Stimulated activated memory B cell treated with anti-CD40 and anti-IgM and Interleukin-4, amounts not matched to agents 10 μg/mL and 1 μg/mL and 100 μg/mL, for 72 hours (primary cell): ENCODE measurements at places on chromosomes 5 and 9.
A peak's percentile ranks its signal among the peaks of the same experiment; 100 is the strongest.

GRCh38 chr5:124285071-124285470 lies 461.4 kb downstream of the ZNF608 start:
- no peak for ATAC-seq

DNA sequence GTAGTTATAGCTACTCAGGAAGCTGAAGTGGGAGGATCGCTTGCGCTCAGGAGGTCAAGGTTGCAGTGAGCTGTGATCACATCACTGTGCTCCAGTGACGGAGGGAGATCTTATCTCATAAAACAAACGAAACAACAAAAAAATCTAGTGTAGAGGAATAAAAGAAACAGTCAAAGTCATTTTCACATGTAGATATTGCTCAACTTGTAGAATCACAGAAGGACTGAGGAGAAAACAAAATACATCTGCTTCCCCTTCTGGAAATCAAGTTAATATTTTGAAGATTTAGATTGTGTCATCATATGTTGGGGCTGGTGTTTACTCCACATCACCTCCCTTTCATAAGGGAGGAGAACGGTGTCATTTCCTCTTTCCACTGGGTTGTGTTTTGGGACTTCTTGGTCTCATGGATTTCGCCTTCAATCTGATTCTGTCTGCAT lies 8.2 kb upstream of the SLC46A2 start:
- ATAC-seq: no peak

GRCh38 chr9:25716220-25716872 lies 38.1 kb upstream of the TUSC1 start:
- no peak for ATAC-seq

DNA sequence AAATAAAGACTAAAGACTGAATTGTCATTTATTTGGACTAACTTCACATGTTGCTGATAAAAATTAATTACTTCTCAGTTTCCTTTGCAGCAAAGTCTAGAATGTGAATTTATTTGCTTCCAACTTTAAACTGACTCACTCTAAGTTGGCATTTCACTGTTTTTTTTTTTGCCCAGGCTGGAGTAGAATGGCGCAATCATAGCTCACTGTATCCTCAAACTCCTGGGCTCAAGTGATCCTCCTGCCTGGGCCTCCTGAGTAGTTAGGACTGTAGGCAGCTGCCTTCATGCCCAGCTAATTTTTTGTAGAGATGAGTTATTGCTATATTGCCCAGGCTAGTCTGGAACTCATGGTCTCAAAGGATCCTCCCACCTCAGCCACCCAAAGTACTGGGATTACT lies 3.5 kb downstream of the CCNB1 start:
- no peak for ATAC-seq

DNA sequence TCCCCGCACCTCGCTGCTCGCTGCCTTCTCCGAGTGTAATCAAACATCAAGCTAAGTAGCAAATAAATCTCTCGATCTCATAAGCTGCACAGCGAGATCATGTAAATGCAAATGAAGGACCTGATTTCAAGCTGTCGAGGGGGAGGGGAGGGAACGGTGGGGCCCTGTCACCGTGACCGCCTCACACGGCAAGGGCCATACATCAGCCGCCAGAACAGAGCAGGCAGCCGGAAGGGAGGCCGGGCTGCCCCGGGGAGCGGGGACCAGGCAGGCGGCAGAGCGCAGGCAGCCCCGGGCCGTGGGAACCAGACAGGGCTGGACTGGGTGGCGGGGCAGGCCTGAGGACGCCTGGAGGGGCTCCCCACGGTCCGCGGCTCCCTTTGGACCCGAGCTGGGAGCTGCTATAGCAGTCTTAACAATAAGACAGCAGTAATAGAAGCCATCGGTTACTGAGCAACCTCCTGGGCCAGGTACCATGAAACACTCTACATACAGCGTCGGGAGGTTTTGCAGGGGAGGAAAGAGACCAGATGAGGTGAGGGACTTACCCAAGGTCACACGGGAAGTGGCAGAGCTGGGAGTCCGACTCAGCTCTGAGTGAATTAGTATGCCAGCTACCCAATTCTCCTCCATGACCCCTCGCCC lies 76.8 kb downstream of the CFAP77 start:
- peak; percentile 34 for ATAC-seq

GRCh38 chr9:78574354-78575045 lies 277.6 kb downstream of the PSAT1 start:
- ATAC-seq: no peak

GRCh38 chr5:40309851-40310250 lies 369.9 kb upstream of the PTGER4 start:
- ATAC-seq: no peak

- no peak for ATAC-seq
These were observed 655.6 kb upstream of the NUDT12 start for GRCh38 chr5:104218200-104218599.

DNA sequence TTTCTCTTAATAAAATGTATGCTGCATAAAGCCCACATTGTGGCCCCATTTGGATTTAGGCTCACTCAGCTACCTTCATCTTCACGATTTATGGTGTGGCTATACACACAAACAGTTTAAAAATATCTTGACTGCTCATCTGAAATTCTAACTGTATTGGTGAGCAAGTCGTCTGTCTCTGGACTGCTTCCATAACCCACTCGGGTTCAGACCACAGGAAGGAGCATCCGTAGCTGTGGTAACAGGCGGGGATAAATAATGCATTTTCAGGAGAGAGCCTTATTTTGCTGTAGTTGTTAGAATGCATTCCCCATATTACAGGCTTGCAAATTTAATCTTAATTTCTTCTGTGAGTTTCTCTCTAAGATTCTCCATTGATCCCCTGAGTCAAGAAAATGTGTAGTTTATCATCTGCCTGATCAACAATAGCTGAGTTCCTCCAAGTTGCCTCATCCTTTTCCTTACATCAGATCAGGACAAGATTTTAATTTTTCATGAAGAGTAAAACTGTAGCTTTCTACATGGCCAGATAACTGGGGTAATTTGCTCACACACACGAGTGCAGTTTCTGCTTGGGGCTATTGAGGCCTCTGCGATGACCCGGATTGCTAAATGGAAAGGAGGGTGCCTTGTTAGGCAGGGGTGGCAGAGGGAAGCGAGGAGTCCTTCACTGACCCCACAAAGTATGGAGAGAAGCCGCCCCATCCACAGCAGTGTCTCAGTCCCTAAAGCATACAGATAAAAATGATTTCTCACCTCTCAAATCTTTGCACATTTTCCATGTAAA lies 133.9 kb downstream of the FSTL4 start:
- ATAC-seq: no peak

DNA sequence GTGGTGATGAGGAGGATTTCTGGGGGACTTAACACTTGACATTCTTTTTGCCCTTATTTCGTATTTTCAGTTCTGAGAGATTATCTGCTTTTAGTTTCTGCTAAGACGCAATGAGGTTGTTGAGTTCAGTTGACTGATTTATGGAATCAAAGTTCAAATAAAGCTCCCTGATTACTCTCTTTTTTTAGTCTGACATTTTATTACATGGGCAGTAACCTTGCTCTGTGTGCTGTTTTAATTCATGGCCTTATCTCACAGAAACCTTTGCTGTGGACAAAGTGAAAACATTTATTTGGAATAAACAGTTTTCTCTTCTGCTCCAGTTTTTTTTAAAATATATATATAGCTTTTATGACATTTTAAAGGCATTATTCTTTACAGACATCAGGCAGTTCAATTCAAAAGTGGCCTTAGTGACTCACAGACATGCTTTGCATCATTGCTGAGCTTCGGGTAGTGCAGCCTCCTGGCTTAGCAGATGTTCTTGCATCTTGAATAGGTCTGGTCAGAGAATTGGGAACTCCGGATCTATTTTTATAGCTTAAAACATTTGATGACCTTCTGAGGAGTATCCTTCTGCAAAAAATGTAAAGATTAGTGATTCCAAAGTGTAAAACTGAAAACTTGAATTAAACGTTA lies 162.9 kb downstream of the FAM170A start:
- ATAC-seq: no peak

DNA sequence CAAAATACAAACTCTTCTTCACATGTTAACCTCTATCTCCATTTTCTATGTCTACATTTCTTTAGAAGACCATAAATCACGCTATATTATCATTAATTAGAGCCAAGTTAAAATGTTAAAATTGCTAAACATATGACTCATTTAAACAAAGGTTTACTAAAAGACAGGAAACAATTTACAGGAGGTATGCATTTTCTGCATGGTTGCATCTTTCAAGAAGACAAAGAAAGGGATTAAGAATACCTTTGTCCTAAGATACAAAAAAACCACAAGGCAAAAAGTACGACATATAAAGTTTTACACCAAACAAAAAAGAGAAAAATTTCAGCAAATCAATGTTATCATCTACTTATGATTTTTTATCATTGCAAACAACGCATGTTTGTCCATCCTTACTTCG lies 324.4 kb downstream of the PDE4D start:
- no peak for ATAC-seq

DNA sequence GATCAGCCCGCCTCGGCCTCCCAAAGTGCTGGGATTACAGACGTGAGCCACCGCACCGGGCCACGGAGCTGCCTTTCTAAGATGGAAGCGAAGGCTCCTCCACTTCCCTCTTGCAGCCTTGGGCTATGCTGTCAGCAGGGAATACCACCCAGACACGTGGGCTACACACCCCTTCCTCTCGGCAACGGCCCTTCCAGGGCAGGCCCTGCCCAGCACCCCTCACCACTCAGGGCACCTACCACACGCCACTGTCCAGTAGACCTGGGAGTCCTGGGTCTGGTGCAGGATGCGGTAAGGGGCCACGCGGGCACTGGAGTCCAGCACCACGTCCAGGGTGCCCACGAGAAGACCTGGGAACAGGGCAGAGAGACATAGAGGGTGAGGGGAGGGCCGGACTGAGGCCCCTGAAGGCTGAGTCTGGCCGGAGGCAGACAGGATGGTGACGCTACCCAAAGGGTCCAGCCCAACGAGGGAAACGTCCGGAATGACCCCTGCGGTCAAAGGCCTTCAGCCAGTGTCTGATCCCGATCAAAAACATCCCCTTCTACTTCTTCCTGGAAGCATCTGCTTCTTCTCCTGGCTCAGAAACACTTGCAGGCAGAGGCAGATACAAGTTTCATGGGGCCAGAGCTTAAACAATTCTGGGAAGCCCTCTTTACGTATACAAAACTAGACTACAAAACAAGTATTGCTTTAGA lies 3.1 kb downstream of the TBC1D9B start:
- no peak for ATAC-seq

DNA sequence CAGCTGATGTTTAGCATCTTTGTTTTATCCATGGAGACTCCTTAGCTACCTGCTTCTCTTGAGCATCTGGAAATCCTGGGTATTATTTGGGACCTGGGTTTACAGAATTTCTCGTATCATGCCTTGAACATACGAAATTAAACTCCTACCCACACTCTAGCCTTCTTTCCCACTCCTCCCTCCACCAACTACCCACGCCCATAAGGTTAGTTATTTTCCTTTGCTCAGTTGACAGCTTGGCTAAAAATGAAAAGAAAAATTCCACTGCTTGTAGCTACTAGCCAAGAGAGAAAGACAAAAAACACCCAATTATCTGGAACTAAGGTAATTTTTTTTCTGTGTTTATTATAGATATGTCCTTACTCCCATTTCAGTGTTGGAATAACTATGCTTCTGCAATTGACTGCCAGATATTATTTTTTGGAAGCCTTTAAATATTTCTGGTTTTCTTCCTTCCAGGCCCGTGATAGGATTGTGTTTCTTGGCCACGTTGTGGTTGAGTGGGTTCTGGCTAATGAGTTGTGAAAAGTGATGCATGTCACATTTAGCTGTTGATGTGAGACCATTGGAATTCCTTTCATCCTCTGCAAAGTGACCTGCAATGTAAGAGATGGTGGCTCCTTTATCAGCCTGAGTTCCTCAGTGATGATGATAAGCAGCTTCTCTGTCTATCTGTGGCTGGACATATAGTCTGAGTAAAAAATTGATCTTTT lies 308.1 kb downstream of the LRRC70 start:
- ATAC-seq: no peak

DNA sequence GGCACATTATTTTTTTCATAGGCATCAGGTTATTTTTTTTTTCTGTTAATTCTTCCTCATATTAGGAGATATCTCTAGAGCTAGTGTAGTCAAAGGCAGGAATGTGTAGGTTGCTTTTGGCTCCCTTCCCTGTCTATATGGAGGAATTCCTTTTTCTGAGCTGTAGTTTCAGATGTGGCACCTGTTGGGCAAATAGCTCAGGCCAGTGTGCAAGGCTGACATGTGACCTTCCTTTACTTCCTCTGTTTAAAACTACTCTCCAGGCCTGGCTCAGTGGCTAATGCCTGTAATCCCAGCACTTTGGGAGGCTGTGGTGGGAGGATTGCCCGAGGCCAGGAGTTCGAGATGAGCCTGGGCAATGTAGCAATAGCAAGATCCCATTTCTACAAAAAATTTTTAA lies 40.5 kb upstream of the KIAA1958 start:
- ATAC-seq: no peak
